ENCODE measurements at places on chromosomes 6 and 20. TPM values are rescaled to one million over a fixed set of nuclear protein-coding genes. Genes with fewer than 3 reads are reported as not detected.

Gene PPIL6
- 4.8 TPM for total RNA-seq

Gene FAM217B
- total RNA-seq, result 5.8 TPM

- DNase-seq, result no peak
Measured at GRCh38 chr6:139522511-139523220, 148.2 kb upstream of the CITED2 start.

DNA sequence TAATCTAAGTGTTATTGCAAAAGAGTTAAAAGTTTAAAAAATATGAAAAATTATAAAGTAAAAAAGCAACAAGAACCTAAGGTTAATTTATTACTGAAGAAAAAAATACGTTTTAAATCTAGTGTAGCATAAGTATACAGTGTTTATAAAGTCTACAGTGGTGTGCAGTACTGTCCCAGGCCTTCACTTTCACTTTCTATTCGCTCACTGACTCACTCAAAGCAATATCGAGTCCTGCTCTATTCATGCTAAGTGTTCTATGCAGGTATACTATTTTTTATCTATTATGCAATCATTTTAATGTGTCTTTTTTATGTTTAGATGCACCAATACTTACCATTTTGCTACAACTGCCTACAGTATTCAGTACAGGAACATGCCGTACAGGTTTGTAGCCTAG, 113.0 kb downstream of the MANEA start:
- no peak for DNase-seq

DNA sequence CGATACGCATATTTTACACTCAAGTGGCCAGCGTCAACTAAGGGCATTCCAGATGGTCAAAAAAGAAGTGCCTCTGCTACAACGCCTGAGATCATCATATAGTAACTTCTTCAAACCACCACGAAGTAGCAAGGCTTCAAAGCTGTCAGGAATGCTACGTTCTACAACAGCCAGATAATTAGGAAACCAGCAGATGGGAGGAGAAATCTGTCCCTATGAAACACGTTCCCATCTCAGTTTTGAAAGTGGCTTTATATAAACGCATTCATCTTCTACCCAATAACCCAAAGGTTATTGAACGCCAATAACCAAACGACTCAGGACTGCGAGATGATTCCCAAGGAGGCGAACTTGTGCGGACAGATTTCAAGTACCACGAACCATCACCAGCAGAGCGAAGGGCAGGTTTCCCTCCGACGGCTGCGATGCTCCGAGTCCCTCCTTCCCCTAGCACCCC, 1.2 kb downstream of the ABHD12 start:
- DNase-seq, result no peak

Data from neural progenitor cell (in vitro differentiated cells).